ENCODE measurements at places on chromosomes 12 and 14. TPM values are rescaled to one million over a fixed set of nuclear protein-coding genes. Genes with fewer than 3 reads are reported as not detected.

The COQ6 gene
- 37.4 TPM for total RNA-seq

The HOTAIR gene
- not detected for total RNA-seq

The GYS2 gene
- not detected for total RNA-seq

The CIDEB gene
- 1.2 TPM for total RNA-seq

The PTHLH gene
- 4.0 TPM for total RNA-seq

The RNASE1 gene
- total RNA-seq = 174 TPM
